ENCODE measurements at places on chromosomes 7 and 10.

DNA sequence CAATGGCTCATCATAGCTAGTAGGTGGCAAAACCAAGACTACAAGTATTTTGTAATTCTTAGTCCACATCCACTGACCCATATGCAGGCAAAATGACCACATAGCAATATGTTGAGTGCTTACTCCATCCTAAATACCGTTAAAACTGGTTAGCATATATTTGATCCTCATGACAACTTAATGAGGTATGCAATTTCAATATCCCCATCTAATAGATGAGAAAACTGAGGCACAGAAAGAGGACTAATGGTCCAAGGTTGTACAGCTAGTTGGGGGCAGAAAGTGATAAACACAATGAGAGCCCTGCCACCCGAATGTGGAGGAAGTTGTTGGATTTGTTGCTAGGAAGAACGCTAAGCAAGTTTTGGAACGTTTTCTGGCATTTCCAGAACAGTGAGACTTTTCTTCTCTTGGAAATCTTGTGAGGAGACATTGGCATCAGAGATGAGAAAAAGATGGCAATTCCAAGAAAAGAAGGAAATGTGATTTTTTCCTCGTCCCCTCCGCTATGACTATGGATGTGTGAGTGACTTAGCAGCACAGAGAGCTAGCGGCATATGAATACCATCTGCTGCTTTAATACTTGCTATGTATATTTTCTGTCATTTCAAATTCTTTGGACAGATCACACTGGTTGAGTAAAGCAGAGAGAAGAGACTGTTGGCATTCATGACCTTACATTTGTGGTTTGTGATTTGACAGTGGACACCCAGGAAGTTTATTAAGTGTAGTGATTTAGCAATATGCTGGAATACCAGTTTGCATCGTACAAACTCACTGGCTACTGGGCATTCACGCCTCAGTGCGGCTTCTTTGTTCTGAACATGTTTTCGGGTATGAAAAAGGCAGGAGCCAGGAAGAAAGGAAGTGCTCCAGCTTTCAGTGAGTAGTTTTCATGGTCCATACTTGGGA is 51.5 kb downstream of the NRCAM start:
- no peak for DNase-seq

DNA sequence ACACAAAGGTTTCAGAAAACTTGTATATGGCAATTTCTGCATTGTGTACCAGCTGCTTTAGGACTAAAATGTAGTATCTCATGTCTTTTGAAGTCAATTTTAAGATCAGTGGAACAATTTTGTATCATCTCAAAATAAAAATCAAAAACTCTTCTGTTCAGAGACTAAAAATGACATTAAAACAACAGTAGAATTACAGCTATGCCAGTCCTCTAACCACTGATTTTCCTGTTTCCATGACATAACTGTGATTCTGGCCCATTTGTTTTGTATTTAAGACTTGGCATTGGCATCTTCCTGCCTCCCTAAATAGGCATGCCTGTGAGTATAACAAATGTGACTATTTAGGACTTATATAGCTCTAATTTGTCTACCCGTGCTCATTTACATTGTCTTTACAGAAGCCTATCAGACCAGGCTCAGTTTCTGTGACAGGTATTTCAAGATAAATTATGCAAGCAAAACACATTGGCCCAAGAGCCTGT is 29.1 kb upstream of the VPS41 start:
- no peak for DNase-seq

- no peak for DNase-seq
Observed at GRCh38 chr7:16606704-16607103, 38.9 kb downstream of the ANKMY2 start.

DNA sequence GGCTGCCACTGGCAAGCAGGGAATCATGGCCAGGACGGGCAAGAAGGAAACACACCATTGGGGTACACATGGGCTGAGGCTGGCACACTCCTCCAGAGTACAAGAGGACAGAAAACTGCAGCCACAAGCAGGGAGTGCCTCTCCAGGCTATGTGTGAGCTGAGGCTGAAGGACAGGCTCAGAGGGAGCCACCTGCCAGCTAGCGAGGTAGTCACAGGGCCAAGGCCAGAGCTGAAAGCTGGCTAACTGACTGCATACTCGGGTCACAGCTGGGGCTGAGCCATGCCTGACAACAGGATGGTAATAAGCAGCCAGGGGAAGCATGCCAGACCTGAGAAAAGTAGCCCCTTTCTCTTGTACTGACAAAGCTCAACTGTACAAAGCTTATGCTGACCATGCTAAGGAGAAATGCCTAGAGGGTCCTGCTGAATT is 52.0 kb downstream of the KIF5B start:
- DNase-seq, result no peak

DNA sequence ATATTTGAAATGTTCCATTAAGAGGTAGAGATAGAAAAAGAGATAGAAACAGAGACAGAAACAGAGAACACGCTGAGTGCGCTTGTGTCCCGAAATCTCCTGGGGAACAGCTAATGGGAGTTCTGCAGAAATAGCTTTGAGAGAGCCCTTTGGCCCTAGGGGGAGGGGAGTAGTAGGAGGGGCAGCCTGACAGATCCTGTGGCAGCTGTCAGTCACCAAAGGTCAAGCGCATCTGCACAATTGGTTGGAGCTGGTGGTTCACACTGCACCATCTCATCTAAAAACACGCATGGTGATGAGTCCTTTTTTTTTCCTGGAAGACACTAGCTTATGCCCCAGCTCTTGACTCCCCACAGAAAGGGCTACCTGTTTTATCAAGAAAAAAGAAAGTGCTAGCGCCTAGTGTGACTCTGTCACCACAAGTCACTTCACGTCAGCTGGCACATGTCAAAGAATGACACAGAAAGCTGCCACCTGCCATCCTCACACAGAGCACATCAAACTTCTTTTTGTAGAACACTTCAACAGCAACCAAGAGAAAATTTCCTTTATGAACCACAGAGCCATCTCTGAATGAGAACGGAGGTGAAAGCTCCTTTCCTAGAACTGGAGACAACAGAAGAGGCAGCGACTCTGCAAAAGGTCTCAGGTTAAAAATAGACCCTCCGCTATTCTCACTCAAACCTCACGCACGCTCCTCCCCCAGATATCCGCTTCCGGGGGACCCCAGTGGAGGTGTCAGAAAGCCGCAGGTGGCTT is 125.7 kb downstream of the GFRA1 start:
- no peak for DNase-seq

GRCh38 chr10:29694121-29694520 is 59.4 kb upstream of the SVIL start:
- no peak for DNase-seq

DNA sequence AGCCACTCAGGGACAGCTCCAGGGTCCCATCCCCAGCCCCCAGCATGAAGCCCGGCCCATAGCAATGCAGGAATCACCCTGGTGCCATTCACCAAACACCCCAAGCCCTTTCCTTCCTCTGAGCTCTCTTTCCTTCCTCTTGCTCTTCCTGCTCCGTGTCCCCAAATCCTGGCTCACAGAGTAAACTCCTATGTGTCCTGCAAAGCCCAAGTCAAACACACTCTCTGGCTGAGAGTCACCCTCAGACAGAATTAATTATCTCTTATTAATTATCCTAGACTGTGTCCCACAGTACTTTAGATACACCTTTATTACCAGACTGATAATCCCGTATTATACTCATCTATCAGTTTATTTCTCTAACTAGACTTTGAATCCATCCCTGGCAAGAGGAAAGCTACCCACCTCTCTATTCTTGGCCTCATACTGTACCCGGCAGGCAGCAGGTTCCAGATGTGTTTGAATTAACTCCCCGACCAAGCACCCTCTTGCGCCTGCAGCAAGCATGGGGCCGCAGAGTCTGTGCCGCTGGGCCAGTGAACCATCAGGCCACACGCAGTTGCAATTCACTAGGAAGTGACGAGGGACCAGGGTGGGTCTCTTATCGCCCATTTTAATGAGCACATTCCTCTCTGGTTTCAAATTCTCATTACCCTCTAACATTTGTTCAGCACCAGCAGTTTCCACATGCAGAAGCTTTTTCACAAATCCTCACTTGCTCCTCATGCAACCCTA is 86.7 kb downstream of the PRKAG2 start:
- no peak for DNase-seq

GRCh38 chr10:103168438-103168837 is 24.6 kb downstream of the NT5C2 start:
- DNase-seq, result no peak

- no peak for DNase-seq
Observed at GRCh38 chr10:69214666-69215131, 5.4 kb upstream of the HKDC1 start.

DNA sequence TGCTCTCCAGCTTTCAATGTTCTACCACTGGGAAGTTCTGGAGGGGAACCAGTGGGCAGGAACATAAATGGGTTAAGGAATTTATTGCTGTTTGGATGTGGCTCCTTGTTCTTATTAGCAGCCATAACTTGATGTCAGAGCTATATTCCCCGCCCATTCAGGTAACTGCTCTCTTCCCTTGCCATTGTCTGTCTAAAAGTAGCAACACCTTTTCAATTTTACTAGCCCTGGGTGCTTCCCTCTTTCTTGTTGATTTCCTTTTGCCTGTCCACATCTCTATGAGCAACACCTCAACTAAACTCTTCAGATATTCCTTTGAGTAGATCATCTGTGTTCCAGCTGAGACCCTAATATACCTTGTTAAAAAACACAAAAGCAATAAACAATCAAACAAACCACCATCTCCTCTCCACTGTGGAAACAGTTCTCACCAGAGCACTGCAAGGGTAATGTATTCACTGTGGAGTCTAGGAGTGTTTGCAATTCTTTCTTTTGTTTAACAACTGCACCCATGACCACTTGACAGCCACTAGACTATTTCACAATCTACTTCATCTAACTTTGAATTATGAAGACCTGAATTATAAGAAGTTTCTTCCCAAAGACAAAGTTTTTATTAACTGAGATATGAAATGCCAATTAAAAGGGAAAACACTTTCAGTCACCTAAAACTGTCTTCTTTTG is 436.7 kb downstream of the IPMK start:
- no peak for DNase-seq

- no peak for DNase-seq
Observed at GRCh38 chr7:48083114-48083830, 5.8 kb upstream of the UPP1 start.

GRCh38 chr7:74173491-74173865 is 678 bp upstream of the EIF4H start:
- no peak for DNase-seq

GRCh38 chr7:55962014-55962413 is 2.4 kb upstream of the NIPSNAP2 start:
- DNase-seq, result no peak

DNA sequence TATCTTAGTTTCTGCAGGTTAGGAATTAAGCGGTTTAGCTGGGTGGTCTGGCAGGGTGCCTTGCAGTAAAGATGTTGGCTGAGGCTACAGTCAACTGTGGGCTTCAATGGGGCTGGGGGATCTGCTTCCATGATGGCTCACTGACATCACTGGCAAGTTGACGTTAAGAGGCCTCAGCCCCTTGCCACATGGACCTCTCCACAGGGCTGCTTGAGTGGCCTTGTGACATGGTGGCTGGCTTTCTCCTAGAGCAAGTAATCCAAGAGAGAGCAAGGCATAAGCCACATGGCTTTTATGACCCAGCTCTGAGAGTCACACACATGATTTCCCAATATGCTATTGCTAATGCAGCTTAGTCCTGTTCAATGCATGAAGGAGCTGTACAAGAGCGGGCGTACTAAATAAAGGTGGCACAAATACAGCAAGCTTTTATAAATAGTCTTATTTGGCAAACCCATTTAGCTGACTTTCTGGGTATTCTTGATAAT is 109.1 kb downstream of the SEPTIN7 start:
- DNase-seq, result no peak

- DNase-seq, result no peak
Observed at GRCh38 chr10:45557275-45557905, 115.2 kb downstream of the ZFAND4 start.

GRCh38 chr10:108421266-108421665 is 1256.8 kb upstream of the SORCS1 start:
- no peak for DNase-seq

GRCh38 chr7:31437250-31437865 is 76.5 kb upstream of the ITPRID1 start:
- DNase-seq, result no peak

GRCh38 chr10:79176949-79177602 is 108.3 kb downstream of the ZMIZ1 start:
- no peak for DNase-seq

- no peak for DNase-seq
Observed at GRCh38 chr7:46945328-46945727, 636.6 kb downstream of the TNS3 start.

DNA sequence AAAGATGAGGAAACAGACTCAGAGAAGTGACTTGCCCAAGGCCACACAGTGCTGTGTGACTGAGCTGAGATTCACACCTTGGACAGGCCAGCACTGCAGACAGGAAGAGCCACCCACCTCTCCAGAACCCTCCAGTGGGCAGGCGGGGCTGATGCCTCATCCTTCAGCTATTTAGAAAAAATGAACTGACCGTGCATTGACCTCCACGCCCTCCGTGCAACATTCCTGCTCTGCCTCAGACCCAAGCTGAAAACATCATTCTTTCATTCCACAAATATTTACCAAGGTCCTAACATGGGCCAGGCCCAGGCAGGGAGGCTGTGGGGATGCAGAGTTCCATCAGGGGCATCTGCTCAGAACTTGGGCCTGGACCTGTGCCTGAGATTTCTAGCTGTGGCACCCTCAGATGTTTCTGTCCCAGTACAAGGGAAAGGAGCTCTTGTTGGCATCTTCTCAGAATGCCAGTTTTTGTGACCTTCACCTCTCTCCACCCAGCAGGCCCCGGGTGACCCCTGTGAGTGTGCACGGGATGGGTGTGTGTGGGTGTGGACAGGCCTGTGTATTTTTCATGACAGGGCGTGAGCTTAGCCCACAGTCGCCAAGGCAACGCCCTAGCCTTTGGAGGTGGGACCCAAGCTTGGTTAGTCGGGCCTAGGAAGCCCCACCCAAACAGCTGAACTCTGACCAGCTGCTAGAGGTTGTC is 6.5 kb downstream of the VSIR start:
- DNase-seq, result no peak

- DNase-seq, result no peak
Observed at GRCh38 chr10:35422228-35422627, 85.9 kb downstream of the CCNY start.

DNA sequence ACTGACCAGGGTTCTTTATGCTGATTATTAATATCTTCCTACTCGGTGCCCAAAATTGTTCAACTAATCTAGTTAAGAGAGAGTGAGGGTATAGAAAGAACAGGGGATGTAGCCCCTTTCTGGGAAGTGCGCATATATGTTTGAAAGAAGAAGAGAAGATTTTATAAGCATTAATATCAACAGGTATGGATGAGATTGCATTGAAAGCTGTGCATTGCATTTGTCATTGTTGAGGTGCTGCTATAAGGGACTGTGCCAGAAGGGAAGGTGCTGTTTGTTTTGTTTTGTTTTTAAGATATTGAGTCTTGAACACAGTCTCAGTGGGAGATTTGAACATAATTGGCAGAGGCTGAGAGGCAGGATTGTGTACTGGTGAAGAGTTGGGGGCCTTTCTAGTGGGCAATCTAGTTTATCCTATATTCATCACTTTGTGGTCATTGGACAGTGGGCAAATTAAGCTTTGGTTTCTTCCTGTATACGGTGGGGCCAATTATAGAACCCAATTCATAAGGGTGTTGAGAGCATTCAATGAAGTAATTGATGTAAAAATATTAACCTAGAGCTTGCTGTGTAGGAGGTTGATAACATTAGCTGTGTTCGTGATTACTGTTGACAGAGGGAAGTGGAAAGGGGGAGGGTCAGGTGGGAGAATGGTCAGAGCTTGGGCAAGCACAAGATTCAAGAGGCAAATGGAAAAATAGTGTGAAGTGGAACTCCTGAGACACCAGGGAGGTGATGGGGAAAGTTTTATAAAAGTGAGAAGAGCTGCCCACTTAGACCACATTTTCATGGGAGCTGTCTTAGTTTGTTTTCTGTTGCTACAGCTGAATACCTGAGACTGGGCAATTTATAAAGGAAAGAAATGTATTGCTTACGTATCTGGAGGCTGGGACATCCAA is 19.9 kb upstream of the PCGF5 start:
- no peak for DNase-seq

Data from stimulated activated CD4-positive, alpha-beta T cell treated with anti-CD3 and anti-CD28 coated beads, Interleukin-1b, Interleukin-23, amount 100 ng/mL, for 1 hour (primary cell).